Spinal cord (tissue), 10 donors: ENCODE measurements at places on chromosomes 4 and X. TPM values are rescaled to one million over a fixed set of nuclear protein-coding genes. Genes with fewer than 3 reads are reported as not detected.

The TRAM1L1 gene
- 22.8 TPM for total RNA-seq

The STK26 gene
- 7.8 TPM for total RNA-seq

The ERCC6L gene
- total RNA-seq: 1.7 TPM

The STARD8 gene
- 6.8 TPM for total RNA-seq

The ASB12 gene
- 0.30 TPM for total RNA-seq

The PCDH10 gene
- 52.2 TPM for total RNA-seq

The CTAG1B gene
- not detected for total RNA-seq

The CFP gene
- total RNA-seq: 2.9 TPM

The DGKK gene
- total RNA-seq: 12.4 TPM

The PTPN13 gene
- 66.3 TPM for total RNA-seq

The DGAT2L6 gene
- not detected for total RNA-seq

The FAM241A gene
- total RNA-seq: 1.7 TPM

The FRAS1 gene
- total RNA-seq: 22.0 TPM
